Fibroblast of the conjunctiva (primary cell): ENCODE measurements at places on chromosomes 4 and X.

DNA sequence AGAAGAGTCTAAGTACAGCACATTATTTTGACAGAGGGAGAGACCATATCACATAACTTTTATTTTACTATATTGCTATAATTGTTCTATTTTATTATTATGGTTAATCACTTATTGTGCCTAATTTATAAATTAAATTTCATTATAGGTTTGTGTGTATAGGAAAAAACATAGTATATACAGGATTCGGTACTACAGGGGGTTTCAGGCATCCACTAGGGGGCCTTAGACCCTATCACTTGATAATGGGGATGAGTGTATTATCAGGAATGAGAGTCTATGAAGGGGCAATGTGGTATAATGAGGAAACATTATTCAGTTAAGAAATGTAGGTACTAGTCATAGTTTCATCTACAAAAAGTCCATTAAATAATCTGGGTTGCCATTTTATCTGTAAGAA lies 833.1 kb downstream of the C4orf33 start:
- no peak for DNase-seq

DNA sequence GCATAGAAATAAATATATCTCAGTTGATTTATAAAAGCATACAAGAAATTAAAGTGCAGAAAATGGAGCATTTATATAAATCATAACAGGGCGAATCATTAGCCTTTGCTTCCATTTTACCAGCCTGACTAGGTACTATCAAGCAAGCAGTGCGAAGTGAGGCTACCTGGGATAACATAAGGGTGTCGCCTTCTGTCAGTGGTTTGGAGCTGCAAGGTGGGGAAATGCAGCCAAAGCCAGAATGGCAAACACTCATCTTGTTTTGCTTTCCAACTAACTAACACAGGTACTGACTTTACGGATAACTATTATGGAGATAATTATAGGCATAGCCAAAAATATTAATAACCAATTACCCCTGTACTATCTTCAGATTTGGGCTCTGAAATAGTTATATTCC lies 1459.8 kb downstream of the RAPGEF2 start:
- DNase-seq, result no peak

DNA sequence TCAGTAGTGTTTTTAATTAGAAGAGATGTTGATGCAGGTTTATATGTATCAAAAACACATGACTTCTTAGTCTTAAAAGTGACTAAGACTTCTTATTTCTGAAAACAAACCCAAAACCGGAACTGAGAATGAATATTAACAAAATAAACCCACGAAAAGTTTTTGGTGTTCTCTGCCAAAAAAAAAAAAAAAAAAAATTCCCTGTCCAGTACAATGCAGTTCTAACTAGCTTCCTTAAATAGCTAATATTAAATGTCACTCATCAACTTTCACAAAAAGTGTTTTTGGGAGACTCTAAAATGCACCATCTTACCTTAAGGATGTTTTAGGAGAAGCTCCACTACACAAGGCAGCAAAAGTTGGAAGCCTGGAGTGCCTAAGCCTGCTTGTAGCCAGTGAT lies 2.0 kb downstream of the ANKRD37 start:
- DNase-seq, result no peak

DNA sequence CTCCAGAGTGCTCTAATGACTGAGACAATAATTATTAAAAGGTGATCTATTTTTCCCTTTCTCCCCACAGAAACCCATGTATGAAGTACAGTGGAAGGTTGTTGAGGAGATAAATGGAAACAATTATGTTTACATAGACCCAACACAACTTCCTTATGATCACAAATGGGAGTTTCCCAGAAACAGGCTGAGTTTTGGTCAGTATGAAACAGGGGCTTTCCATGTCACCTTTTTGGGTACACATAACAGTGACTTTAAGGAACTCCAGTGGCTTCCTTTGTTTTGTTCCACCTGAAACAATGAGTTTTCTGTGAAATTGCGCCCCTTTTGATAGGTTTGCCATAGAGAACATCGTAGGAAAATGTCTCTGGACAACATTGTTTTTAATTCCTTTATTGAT lies 69.6 kb downstream of the KIT start:
- no peak for DNase-seq

GRCh38 chr4:88803600-88804096 lies 106.0 kb upstream of the NAP1L5 start:
- DNase-seq, result peak; percentile 90

DNA sequence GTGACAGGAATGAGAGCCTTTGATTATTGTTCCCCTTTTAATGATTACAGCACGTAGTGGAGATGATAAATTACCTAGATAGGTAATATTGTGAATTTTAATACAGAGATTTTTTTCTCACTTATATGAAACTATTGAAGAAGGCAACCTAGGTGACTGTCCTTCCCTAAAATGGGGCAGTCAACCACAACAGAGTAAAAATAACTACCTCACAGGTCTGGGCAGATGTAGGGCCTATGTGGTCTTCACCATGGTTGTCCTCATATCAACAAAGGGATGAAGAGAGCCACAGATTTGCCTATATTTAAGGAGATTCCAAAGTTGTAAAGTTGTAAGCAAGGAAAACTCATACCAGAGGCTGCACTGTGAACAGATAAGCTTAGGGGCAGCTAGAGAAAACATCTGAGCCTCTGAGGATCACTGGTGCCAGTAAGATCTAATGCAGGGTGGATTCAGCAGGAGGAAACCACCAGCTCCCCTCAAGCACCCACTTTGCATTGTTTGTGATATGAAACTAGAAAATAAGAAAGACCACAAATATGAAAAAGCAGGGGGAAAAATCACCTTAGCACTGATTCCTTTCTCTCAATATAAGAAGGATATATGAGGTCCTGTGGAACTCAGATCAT lies 547.9 kb upstream of the GALNTL6 start:
- no peak for DNase-seq

- DNase-seq, result peak; percentile 4
These were observed 300.8 kb downstream of the ADGRL3 start for GRCh38 chr4:61500883-61501282.

- DNase-seq, result no peak
These were observed 80.3 kb upstream of the HHIP start for GRCh38 chr4:144565527-144566195.

DNA sequence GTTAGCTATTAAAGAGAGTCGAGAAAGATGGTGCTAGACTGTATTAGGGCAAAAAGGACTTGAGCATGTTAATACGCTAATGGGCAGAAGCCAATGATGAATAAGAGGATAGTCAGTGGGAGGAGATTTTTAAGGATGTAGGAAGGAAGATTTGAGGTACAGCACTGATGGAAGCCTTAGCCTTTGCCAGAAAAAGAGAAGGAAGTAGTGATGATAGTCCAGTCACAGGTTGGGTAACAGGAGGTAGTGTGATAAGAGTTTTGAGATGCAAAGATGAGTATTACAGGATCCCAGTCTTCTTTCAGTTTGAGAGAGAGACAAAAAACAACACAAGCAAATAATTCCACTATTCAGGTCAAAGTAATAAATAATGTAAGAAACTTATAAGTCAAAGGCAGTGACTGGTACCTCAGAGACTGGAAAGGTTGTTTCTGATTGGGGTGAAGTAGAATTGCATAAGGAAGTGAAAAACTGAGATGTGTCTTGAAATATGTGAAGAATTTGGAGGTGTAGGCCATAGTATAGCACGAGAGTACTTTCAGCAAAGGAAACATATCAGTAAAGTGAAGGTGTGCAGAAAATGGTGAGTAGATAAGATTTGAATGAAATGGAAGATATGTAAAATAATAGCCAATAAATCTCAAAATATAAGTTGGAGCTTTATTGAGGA lies 22.1 kb upstream of the NDNF start:
- no peak for DNase-seq

DNA sequence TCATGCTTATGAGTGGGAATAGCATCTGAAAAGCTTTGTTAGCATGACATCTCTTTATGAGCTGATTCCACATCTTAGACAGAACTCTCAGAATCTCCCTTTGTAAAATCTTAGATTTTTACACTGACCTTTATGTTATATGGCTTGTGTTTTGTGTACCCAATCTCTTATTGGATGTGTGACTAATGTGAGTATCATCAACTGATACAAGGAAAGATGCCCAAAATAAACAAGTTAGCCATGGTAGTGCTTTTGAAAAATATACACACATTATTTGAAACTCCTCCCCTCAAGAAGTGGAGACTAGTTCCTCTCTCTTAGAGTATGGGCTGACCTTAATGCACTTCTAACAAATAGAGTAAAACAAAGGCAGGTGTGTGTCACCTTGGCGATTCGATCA lies 160.1 kb upstream of the NRK start:
- DNase-seq, result no peak

GRCh38 chrX:107683124-107683895 lies 55.0 kb downstream of the PRPS1 start:
- no peak for DNase-seq

DNA sequence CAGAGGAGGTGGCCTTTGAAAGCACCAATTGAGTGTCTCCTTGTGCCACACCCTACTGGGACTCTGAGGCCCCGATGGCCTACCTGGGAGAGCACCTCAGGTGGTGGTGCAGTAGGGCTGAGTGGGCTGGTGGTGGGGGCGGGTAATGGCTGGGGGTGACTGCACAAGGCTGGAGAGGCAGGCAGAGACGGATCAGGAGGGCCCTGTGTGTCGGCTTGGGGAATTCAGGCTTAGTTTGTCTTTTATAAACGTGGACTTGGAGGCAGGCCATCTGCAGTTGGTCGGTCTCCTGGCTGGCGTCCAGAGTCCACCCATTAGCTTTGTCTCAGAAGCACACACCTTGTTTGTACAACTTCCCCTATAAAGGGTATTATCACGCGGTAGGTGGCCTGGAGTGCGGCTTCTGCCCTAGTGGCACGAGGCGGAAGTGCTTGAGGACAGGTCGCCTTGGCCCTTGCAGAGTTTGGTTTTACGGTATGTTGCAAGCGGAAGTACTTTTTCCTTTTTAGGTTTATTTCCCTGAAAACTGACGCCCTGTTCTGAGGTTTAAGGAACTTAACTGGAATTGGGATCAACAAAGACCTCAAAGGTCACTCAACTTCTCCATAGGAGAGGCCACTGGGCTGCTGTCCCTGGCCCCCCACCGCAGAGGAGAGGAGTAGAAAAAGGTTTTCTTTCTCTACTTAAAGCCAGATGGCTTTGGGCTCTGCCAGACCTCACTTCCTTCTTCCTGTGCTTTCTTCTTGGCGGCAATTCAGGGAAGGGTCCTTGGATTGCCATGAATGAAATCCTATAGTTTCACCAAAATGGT lies 8.0 kb downstream of the TBC1D14 start:
- no peak for DNase-seq

GRCh38 chrX:10242026-10242425 lies 85.3 kb downstream of the CLCN4 start:
- no peak for DNase-seq

- no peak for DNase-seq
These were observed 52.0 kb upstream of the HS3ST1 start for GRCh38 chr4:11480683-11481082.

DNA sequence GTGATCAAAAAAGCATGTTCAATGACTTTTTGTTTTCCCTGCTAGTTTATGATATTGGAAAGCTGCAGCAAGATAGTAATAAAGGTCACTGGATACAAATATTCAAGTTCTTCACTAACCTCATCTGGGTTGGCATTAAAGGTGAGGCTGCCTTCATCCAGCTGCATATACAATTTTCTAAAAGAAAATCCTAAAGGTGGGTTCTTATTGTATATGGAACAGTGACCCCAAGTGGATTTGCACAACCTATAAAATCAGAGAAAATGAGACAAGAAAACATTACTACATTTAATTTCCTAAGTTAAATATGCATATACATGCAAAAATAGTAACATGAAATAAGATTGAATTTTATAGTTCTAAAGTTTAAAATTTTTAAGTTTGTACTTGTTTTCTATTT lies 23.9 kb downstream of the FBXO8 start:
- no peak for DNase-seq

DNA sequence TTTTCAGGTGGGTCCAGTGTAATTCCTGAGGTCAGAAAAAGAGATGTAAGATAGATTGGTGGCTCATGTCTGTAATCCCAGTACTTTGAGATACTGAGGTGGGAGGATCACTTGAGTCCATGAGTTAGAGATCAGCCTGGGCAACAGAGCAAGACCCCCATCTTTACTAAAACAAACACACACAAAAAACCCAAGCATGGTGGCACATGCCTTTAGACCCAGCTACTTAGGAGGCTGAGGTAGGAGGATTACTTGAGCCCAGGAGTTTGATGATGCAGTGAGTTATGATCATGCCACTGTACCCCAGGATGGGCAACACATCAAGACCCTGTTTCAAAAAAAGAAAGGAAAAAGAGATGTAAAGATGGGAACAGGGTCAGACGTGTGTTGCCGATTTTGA lies 857.4 kb upstream of the NDST4 start:
- no peak for DNase-seq

DNA sequence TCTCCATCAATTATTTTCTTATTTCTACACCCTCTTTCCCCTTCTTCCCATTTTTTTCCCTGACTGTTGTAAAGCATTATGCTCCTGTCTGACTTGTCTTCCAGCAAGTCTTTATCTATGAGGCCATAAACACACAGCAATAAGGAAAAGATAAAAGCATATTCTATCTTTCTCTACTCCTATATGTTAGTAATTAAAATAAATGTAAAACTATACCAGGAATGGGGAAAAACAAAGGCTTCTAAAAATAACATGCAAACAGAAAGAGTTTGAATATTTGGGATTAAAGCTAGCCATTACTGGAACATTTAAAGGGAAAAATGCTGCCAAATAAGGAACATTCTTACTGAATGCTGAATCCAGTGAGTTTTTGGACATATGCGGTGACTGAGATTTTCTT lies 471.7 kb upstream of the HS3ST1 start:
- no peak for DNase-seq

GRCh38 chr4:145786830-145787229 lies 106.9 kb downstream of the C4orf51 start:
- no peak for DNase-seq

- no peak for DNase-seq
These were observed 1.3 kb upstream of the SOD3 start for GRCh38 chr4:24794051-24794450.

DNA sequence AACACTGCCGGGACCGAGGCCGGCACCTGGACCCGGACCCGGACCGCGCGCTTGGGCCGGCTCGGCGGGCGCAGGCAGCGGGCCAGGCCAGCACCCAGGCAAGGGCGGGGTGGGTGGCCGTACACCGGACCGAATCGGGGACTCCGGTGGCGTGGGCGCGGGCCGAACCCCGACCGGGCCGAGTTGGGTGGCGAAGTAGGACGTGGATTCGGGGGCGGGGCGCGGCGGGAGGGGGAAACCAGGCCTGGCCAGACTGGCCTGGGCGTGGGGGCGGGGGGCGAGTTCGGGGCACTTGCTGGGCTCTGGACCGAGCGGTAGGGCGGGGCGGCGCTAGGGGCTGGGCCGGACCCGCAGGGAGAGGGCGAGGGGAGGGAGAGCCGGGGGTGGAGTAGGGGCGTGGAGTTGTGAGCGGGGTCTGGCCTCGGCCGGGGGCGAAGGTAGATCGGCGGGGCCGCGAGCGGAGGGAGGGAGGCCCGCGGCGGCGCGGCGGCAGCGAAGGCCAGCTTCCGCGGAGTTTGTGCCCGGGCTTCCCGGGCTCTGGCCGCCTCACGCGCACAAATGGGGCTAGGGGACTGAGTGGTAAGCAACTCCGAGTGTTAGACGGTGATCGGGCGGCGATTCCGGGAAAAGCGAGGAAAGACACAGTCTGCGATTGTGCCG lies 1.8 kb upstream of the BCORL1 start:
- DNase-seq, result no peak

- no peak for DNase-seq
These were observed 19.1 kb downstream of the CCSER1 start for GRCh38 chr4:90146306-90146705.
